ENCODE measurements at places on chromosomes 4 and X. TPM values are rescaled to one million over a fixed set of nuclear protein-coding genes. Genes with fewer than 3 reads are reported as not detected.

CSAG2 gene
- polyA plus RNA-seq, result not detected

STAG2 gene
- 9.5 TPM for polyA plus RNA-seq

GRCh38 chr4:55398966-55399365 is 3.2 kb downstream of the TMEM165 start:
- DNase-seq, result no peak

DNA sequence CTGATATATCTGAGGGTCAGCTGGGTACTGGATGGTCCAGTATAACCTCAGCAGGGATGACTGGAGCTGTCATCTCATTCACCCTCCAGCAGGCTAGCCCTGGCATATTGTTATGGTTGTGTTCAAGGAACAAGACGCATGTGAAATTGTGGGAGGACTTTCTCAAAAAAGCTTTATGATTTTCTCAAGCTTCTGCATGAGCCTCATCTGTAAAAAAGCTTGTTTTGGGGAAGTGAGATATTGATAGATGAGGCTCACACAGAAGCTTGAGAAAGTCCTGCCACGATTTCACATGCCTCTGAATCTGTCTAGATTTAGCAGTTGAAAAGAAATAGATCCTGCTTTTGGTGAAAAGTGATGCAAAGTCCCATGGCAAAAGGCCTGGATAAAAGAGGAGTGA is 93.4 kb downstream of the SPCS3 start:
- no peak for DNase-seq

- DNase-seq, result no peak
Observed at GRCh38 chr4:118114720-118115119, 80.4 kb downstream of the NDST3 start.

- DNase-seq, result no peak
Observed at GRCh38 chr4:162938738-162939485, 227.8 kb downstream of the NAF1 start.

GRCh38 chr4:7411896-7412553 is 22.7 kb downstream of the PSAPL1 start:
- DNase-seq, result no peak

DNA sequence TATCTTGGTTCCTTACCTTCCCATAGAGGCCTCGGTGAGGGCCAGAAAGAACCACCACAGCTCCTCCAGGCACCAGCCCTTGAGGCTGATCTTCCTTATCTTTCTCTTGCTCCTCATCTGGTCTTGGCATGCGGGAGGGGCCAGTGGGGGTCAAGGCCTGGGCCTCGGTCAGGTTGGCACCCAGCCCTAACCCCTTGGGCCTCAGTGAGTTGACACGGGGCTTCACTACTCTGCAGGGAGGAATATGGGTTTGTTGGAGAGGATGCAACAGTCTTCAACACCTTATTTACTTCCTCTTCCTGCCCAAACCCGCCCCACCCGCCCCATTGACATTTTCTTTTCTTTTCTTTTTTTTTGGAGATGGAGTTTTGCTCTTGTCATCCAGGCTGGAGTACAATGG is 6.0 kb downstream of the GPKOW start:
- no peak for DNase-seq
